ENCODE measurements at places on chromosomes 3 and 15.

DNA sequence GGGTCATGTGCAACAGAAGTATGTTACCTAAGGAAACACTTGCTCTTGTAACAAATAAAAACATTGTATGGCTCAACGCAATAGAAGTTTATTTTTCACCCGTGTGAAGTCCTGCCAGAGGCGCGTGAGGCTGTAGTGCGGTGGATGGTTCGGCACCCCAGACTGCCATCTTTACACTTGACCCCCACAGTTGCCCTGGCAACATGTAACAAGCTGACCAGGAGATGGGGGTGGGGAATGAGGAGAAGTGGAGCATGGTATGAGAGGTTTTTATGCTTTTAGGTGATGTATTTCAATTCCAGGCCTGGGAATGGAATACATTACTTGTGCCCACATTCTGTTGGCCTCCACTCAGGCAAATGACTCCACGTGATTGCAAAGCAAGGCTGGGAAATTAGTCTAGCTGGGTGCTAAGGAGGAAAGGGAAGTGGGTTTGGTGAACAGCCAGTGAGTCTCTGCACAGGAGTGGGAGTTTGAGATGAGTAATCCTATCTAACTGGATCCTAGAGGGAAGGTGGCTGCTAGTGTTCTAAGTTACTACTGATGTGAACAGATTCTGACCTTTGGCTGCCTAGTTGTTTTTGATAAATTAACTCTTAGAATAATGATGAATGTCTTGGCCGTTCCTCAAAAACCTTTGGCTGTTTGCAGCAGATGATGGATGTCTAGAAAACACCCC, 33.8 kb upstream of the GREM1 start:
- peak; percentile 93 for DNase-seq

DNA sequence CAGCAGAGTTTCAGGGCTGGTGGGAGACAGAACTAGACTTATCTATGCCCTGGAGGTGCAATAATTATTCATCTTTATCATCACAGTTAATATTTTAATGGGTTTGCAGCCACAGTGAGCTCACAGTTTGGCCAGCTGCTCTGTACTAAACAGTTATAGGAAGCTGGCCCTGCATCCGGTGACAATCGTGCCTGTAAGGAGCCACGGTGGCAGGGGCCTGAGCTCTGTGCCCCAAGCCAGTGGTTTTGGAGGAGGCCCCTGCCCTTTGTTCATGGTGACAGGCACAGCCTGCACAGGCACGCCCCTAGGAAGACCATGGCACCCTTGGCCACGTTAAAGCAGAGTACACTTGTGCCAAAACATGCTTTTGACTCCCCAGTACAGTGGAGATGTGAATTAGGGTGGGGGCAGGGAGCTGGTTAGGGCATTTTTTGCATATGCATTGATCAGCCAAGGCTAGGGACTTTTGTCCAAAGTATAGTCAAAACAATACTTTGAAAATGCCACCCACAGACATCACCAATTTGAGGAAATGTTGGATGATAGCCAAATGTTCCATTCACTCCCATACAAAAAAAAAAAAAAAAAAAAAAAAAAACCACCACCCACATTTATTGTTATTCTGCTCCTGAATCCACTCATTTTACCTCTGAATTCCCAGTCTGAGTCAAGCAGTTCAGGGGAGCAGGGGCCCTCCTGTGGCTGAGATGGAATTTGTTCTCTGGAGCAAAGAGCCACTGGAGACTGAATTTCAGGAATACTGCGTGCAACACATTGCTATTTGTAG, 3.4 kb upstream of the RFTN1 start:
- peak; percentile 83 for DNase-seq

DNA sequence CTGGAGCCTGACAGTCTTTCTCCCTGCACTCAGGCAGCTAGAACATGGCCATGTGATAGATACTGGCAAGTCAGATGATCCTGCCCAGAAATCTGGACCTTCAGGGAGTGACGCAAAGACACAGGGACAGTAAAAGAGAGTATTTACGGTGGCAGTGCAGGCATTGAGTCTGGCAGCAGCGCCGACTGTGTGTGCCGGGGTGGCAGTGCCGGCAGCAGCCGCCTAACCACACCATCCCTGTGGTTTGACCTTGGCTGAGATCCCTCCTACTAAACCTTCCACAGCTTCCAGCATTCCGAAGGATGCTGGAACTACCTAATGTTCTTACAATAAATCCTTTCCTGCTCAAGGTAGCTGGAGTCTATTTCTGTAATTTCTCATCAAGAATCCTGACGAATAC, 4.6 kb upstream of the TSPAN3 start:
- no peak for DNase-seq

DNA sequence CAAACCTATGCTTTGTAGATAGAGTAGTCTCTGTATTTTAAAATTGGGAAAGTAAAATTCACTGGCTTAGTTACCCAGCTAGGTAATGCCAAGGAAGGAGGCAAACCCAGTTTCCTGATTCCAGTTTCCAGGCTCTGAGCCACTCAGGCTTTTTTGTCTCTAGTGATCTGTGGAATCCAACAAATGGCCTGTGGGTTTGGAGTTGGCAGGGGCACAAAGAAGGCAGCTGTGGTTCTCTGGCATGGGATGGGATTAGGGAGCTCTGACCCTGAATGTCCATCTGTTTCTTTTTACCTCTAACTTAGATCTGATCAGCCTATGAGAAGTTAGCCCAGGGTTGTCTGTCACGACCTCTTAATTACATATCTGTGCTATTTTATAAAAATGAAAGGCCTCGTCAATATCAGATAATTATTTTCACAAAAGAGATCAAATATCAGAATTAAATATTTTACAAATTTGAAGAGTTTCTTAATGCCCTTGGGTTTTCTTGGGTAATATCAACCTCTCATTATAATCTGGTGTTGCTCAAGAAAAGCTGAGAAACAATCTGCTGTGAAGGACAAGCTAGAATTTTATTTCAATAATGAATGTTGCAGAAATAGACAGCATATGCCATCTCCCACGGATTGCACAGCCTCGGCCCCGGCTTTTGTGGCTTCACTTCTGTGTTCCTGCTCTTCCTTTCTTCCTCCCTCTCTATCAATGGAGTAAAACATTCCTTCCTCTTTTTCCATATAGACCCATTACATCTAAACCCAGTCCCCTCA, 63.7 kb upstream of the DAZL start:
- DNase-seq = no peak

- no peak for DNase-seq
These were observed 12.3 kb downstream of the BOC start for GRCh38 chr3:113223475-113224281.

- DNase-seq = no peak
These were observed 41.9 kb downstream of the SIDT1 start for GRCh38 chr3:113574213-113574612.

GRCh38 chr3:154143873-154144272, 22.7 kb downstream of the ARHGEF26 start:
- no peak for DNase-seq

All from cardiac fibroblast (primary cell).